ENCODE measurements at places on chromosomes 7 and 10.

- DNase-seq = no peak
Measured at GRCh38 chr10:93124580-93125318, 51.1 kb downstream of the CYP26A1 start.

DNA sequence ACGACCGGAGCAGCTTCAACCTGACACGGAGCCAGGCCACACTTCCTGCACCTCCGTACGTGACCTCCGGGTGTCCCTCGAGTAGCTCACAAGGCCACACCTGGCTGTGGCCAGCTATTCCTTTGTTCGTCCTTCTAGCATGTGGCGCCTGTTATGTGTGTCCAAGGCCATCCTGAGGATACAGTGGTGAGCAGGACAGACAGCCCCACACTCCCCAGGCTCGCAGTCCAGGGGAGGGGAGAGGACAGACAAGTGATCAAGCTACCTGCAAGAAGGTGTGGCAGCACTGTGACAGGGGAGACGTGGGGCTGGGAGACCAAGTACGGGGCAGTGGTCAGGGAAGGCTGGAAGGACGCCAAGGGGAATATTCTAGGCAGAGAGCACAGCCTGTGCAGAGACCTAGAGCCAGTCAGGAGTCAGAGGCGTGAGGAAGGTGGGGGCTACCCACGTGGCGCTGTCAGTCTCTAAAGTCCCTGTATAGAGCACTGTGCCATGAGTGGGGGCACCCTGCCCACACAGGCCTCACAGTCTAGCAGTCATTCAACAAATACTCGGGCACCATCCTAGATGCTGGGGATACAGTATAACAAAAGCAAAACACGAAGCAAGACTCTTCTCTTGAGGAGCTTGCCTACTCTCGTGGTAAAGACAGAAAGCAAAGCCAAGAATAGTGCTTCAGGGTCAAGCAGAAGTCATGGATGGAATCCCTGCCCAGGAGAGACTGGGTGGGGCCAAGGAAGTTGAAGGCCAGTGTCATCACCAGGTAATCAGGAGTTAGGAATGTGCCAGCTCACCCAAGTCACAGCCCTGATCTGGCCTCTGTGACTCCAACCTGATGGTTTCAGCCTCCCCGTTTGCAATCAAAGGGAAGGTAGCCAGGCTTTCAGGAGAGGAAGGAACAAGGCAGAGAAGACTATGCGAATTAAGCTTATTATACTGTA lies 58.6 kb downstream of the PROSER2 start:
- no peak for DNase-seq

- DNase-seq = no peak
Measured at GRCh38 chr10:111017098-111017497, 59.7 kb upstream of the ADRA2A start.

- no peak for DNase-seq
Measured at GRCh38 chr10:7547829-7548228, 118.9 kb downstream of the ITIH5 start.

DNA sequence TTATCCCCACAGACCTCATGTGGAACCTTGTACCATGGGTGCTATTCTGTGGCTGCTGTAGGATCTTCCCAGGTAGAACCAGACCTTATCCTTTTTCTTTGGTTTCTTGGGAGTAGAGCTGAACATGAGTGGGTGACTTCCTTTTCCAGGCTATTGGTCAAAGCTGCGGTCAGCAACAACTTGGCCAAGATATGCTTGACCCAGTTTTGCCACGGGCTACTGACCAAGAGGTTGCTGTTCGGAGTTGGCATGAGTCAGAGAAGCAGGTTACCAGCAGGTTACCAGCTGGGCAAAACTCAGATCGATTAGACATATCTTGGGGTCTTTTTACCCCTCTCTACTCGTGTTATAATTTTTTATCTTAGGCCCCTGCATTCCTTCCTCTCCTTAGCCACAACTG lies 36.7 kb upstream of the HDAC9 start:
- DNase-seq = no peak

GRCh38 chr10:9685596-9685995 lies 1332.1 kb upstream of the CELF2 start:
- no peak for DNase-seq

GRCh38 chr7:115070311-115070710 lies 148.4 kb downstream of the MDFIC start:
- DNase-seq = no peak

GRCh38 chr7:81399471-81399870 lies 370.4 kb downstream of the HGF start:
- no peak for DNase-seq

Data from stimulated activated CD4-positive, alpha-beta T cell treated with anti-CD3 and anti-CD28 coated beads, Interleukin-1b, Interleukin-23, amount 100 ng/mL, for 1 hour (primary cell).